ENCODE measurements at places on chromosomes 4 and X.

- DNase-seq: peak; percentile 20
Observed at GRCh38 chrX:150482537-150483206, 85.7 kb upstream of the MTM1 start.

GRCh38 chr4:1834047-1834775 lies 21.7 kb downstream of the LETM1 start:
- DNase-seq: no peak

DNA sequence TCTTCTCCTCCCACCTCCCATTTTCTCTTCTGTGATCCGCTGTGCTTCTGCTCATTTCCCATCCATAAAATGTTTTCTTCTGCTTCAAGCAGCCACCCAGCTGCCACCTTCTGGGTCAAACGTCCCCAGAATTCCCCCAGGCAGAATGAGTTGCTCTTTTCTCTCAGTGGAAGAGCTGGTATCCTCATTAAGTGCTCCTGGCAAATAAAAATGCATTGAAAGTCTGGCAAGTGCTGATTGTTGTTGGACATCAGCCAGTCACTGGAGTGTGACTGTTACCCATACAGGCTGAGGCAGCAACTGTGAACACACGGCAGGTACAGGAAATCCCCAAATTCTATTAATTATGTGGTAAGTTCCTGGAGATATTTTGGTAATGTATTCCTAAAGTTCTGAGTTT lies 52.6 kb downstream of the LIMCH1 start:
- no peak for DNase-seq

- DNase-seq: no peak
Observed at GRCh38 chrX:70979136-70979762, 48.4 kb upstream of the SLC7A3 start.

DNA sequence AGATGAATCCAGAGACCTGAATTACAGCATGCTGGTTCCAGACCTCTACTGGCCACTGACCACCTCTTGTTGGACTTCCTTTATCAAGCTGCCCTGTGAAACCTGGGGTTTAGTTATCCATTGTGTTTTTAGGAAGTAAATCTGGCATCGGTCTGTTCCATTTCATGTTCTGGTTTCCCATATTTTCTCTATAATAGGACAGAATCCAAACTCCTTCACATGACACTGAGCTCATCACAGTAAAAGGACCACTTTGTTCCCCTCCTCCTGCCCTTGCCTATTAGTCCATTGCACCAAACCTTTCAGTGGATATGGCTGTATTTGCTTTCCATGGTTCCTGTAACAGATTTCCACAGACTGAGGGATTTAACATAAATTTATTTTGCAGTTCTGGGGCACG lies 4.0 kb downstream of the MFAP3L start:
- DNase-seq: no peak

DNA sequence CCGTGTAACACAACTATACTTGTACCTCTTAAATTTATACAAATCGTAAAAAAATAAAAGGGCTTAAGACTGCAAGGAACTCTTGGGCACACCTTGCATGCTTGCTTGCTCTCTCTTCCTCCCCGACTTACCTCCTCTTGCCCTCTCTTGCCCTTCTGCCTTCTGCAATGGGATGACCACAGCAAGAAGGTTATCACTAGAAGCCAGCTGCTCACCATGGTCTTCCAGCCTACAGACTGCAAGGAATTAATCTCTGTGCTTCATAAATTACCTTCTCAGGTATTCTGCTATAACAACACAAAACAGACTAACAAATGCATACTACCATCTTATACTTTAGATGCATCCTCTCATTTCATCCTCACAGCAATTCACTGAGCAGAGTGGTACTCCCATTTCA lies 92.1 kb downstream of the MRPL1 start:
- no peak for DNase-seq

GRCh38 chrX:152637649-152638442 lies at the start of gene GABRQ:
Gene GABRQ, plus strand, starts transcription at chrX:152637895. Its CDS starts 308 bp downstream, at chrX:152638203.
- DNase-seq: no peak

GRCh38 chr4:15481961-15482745 lies 12.5 kb downstream of the CC2D2A start:
- DNase-seq: no peak

- no peak for DNase-seq
Observed at GRCh38 chrX:149650162-149650561, 18.6 kb upstream of the TMEM185A start.

All from HS-27A (cell line).